Right renal cortex interstitium (tissue), 3 donors: ENCODE measurements at places on chromosomes 6 and 20. TPM values are rescaled to one million over a fixed set of nuclear protein-coding genes. Genes with fewer than 3 reads are reported as not detected.

SEMG1 gene
- not detected for polyA plus RNA-seq

GRCh38 chr6:13116155-13116554 lies 212.2 kb downstream of the TBC1D7 start:
- no peak for DNase-seq

DNA sequence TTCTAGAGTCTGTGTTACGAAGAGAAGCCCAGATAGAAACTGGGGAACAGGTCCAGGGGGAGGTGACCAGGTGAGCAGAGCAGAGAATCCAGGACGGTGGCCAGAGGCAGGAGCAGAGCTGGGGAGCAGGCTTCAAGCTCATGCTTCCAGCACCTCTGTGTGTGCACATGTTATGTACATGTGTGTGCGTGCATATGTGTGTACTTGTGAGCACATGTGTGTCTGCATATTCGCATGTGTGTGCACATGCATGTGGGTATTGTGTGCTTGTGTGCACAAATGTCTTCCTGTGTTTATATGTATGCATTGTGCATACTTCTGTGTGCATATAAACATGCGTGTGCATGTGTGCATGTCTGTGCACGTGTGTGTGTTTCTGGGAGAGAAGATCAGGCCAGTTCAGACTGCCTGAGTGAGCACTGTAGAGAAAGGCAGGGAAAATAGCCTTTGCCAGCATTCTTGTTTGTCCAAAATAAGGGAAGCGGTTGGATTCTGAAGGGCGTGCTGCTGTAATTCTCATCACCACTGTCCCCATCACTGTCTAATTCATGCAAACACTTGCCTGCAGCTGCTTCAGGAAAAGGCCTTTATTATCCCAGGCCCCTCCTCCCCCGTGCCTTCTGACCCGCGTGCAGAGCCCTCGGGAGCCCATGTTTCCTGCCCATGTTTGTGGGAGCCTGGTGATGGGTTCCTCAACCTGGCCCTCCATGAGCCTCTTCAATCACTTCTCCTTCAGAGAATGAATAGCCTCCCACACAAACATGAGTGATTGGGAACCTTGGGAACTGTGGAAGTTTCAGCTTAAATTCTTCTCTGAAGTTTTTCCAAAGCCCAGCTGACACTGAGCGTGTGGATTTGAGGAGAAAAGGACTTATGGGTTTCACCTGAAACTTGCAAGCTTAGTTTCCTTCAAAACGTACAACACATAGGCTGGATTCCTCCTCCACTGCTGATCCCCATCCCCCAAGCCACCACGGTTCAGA lies 161.7 kb upstream of the AFDN start:
- DNase-seq: no peak

INSM1 gene
- polyA plus RNA-seq: not detected

DNA sequence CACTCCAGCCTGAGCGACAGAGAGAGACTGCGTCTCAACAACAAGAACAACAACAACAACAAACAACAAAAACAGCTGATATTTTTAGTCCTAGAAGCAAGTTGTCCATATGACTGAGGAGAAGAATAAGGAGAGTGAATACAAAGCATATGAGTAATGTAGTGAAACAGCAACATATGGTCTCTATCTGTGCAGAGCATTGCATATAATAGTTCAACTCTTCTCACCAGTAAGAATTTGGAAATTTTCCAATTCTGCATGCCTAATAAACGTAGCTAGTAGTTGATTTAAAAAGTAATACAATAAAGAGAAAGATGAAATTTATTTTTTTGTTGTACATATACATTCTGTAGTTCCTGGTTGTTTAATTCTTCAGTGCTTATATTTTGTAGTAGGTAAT lies 129.7 kb upstream of the FAM83B start:
- no peak for DNase-seq

GRCh38 chr20:51034476-51034875 lies 11.6 kb upstream of the KCNG1 start:
- DNase-seq: no peak

- DNase-seq: no peak
Measured at GRCh38 chr6:32196682-32197616, 4.5 kb upstream of the GPSM3 start.

DNA sequence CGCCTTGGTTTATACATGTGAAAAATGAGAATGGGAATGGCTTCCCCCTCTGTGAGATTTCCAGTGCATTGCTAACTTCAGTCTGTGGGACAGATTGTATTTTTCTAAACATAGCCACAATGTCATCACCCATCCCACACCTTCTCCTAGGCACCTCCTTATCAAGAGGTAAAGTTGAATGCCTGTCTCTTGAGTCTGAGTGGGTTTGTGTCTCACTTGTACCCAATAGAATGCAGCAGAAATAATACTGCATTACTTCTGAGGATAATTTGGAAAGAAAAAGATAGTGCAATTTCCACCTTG lies 27.9 kb downstream of the RIN2 start:
- DNase-seq: no peak

GRCh38 chr6:43737272-43738081 lies 32.5 kb upstream of the VEGFA start:
- DNase-seq: no peak

DNA sequence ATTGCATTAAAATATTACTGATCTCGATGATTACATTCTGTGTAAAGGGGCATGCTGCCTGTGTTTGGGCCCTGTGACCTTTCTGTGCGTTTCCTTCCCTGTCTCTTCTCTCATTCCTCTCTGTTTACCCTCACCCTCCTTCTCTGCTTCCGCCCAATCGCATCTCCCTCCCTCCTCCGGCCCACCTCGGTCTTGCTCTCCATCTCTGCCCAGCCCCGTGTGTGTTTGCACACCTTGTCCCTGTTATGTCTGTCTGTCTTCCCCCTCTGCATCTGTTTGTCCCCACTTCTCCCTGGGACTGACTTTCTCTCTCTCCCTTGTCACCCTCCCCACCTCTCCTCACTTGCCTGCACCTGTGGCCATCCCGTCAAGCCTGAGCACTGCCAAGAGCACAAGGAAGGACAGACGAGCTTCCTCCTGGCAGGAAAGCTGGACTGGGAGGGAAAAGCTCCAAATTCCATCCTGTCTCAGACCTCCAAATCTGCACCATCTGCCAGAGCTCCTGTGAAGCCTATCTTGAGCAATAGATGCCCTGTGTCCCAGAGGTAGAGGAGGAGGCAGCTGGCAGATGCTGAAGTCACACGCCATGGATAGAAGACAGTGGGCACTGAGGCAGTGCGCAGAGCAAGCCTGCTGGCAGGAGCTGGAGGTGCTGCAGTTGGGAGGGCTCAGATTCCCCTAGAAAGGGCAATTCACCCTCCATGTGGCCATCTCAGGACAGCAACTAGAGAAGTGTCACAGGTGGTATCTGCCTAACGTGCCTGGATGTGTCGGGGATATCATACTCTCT lies 172.3 kb downstream of the PTPRT start:
- DNase-seq: no peak

DNA sequence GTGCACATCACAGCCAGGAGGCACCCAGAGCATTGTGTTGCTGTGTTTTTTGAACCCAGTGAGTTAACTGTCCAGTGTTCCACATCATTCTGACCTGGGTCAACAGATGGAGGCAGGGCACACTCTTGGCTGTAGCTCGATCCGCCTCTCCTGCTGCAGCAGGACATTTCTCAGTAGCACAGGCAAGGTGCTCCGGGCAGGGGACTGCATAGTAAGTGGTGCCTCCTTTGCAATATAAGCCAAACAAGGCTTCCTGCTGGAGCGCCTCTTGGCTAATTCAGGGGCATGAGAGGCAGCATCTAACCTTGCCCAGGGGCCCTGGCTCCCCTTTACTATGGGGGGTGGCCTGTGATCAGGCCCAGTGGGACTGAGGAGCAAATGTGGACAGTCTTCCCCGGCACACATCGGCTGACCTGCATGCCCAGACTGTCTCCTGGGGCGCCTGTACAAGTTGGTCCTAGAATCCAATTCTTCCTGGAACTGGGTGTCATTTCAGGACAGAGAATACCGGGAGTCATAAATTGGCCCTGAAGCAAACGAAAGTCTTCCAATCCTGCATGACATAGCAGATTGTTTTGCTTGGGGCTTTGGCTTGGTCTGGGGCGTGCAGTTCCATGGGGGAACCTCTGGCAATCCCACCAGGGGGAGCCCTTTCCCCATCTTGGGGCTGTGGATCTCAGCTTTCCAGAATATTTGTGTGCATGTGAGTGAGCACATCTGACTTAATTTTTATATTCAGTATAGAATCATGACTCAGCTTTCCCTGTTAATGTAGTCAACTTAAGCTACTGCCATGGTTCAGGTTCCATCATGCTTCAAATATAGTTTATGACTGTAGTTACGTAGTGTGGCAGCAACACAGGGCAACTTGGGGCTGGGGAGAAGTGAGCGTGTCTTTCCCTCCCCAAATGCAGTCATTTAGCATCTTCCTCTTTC lies 56.0 kb upstream of the DDR1 start:
- DNase-seq: peak; percentile 74

RBPJL gene
- not detected for polyA plus RNA-seq

DNA sequence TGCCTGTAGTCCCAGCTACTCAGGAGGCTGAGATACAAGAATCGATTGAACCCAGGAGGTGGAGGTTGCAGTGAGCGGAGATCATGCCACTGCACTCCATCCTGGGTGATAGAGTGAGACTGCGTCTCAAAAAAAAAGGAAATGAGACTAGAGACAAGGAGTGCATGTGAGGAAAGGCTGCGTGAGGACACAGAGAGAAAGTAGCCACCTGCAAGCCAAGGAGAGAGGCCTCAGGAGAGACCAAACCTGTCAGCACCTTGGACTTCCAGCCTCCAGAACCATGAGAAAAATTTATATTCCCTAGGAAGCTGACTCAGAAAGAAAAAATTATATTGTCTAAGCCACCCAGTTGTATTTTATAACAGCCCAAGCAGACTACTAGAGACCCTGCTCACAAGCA lies 7.4 kb upstream of the BEND3 start:
- no peak for DNase-seq

POU5F1 gene
- 2.5 TPM for polyA plus RNA-seq

DNA sequence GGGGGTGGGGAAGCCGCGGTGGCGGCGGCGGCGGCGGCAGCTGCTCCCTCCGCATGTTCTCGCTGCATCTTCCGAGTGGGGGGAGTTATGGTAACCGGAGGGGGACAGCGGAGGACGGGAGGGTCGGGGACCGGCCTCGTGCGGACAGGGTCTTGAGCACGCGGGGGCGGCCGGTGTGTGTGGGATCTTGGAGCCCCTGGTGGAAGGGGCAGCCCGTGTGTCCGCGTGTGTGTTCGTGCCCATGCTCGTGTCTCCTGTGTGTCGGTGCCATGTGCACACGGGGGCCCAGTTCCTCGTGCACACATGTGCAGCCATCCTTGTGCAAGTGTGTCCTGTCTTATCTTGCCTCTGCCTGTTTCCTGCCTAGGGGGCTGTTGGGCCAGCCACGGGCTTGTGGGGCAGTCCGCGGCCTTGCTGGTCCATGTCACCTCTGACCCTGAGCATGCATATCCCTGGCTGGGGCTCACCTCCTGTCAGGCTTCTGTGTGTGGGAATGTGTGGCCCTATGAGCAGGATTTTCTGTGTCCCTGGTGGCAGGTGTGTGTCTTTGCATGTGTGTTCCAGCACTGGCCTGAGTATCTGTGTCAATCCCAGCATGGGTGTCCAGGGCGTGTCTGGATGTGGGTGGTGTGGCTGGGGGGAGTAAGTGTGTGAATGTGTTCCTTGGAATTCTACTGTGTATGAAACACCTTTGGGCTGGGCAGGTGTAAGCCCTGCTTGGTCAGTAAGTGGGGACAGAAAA lies 8.5 kb downstream of the SYNGAP1 start:
- DNase-seq: no peak

DNA sequence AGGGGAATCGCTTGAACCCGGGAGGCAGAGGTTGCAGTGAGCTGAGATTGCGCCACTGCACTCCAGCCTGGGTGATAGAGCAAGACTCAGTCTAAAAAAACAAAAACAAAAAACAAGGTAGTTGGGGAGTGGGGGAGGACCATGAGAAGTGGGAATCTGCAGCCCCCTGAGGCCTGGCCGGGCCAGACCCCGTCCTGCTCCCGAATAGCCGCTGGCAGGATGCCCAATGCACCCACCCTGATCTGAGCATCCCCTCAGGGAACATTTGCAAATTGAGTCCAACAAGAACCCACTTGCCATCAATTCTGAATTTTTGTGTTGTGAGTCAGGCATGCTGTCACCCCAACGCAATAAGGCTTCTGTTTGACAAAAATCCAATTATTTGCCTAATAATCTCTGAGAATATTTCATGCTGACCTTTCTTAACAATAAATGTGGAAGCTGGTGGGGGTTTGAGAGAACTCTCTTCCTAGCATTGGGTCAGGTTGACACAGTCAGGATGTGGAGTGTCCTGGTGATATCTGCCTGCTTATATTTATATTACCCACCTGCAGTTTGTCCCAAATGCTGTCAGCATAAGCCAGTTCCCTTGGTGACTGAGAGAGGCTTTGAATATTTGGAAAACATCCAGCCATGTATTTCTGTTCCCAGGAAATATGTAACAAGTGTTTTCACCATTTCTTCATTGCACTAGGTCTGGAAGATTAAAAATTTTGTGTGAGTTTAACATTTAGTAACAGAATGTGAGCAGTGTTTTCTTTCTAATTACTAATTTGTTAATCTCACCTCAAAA lies 28.4 kb upstream of the FRMD1 start:
- DNase-seq: no peak

GRCh38 chr6:110665600-110665999 lies 149.7 kb downstream of the CDK19 start:
- DNase-seq: no peak

- no peak for DNase-seq
Measured at GRCh38 chr20:3681931-3682781, at the start of gene ADAM33. TSS of gene ADAM33 (minus strand) at chr20:3682010. CDS start at chr20:3682004, 6 bp downstream.

DNA sequence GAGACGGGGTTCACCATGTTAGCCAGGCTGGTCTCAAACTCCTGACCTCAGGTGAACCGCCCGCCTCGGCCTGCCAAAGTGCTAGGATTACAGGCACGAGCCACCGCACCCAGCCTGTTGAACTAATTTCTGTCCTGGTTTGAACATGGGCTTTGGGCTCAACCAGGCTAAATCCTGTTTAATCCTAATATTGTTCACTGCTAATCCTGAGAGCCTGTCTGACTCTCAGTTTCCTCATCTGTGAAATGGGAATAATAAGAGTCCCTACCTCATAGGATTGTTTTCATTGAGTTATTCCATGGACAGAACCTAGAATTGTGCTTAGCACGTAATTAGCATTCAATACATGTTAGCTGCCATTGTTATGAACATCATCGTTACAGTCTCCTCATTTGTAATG lies 17.4 kb downstream of the TM9SF4 start:
- DNase-seq: no peak

WFDC5 gene
- polyA plus RNA-seq: not detected

- DNase-seq: no peak
Measured at GRCh38 chr6:37061157-37061804, 55.8 kb downstream of the FGD2 start.

- DNase-seq: no peak
Measured at GRCh38 chr20:52991830-52992229, 19.7 kb downstream of the TSHZ2 start.

GRCh38 chr6:37048851-37049757 lies 43.6 kb downstream of the FGD2 start:
- DNase-seq: no peak

GPR31 gene
- not detected for polyA plus RNA-seq

DNA sequence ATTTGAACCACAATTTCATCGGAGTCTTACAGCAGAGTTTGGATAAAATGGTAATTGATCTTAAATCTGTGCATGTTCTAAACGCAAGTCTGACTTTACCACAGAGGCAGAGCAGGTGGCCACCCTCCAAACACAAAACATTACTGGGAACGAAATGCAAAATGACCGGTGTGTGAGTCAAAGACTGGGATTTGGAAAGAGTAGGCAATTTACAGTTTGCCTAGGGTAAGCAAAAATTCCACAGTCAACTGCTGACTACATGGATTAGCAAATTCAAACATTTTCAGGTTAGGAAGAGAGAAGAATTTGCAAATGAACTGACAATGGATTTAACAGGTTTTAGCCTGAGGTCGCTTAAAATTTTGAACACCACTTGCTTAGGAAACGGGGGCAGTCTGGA lies 444.4 kb downstream of the HDGFL1 start:
- no peak for DNase-seq

GRCh38 chr20:59361411-59361810 lies 61.0 kb downstream of the EDN3 start:
- DNase-seq: no peak
